Right renal pelvis (tissue), 4 donors: ENCODE measurements at places on chromosomes 7 and 10.

GRCh38 chr10:5412277-5412941 is at the start of gene NET1:
NET1 (plus strand) TSS chr10:5412557; CDS start chr10:5412693, 136 bp downstream.
- DNase-seq = peak; percentile 77

GRCh38 chr10:50417486-50417885 is 166.2 kb upstream of the ASAH2 start:
- DNase-seq = no peak

DNA sequence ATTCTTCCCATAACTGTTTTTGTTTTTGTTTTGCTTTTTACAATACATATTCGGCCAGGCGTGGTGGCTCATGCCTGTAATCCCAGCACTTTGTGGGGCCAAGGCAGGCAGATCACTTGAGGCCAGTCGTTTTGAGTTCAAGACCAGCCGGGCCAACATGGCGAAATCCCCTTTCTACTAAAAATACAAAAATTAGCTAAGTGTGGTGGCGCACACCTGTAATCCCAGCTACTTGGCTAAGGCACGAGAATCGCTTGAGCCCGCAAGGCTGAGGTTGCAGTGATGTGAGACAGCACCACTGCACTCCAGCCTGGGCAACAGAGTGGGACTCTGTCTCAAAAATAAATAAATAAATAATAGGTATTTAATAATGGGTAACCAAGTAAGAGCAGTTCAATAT is 2.3 kb downstream of the TM9SF3 start:
- no peak for DNase-seq

GRCh38 chr7:110943701-110944345 is 147.1 kb upstream of the LRRN3 start:
- no peak for DNase-seq

- peak; percentile 96 for DNase-seq
Observed at GRCh38 chr10:101060036-101060950, 1.5 kb upstream of the KAZALD1 start.

GRCh38 chr10:12160664-12161063 is 31.2 kb downstream of the SEC61A2 start:
- no peak for DNase-seq

DNA sequence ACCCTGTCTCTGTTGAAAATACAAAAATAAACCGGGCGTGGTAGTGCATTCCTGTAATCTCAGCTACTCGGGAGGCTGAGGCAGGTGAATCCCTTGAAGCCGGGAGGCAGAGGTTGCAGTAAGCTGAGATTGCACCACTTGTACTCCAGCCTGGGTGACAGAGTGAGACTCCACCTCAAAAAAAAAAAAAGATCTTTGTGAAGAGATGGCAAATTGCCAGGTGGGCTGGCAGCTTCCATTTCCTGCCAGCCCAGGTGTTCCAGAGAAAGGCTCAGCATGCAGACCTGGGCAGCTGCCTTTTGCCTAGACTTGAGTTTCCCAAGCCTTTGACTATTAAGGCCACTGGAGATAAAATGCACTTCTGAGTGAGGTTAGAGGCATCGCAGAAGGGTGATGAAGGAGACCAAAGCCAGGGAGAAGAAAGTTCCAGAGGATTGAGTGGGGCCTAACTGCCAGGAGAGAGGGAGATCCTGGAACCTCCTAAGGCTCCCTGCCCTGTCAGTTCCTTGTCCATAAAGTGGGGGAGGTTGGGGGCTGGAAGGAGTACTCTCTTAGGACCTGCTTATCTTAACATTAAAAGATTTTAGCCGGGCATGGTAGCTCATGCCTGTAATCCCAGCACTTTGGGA is 10.0 kb upstream of the DDIT4 start:
- DNase-seq = no peak

GRCh38 chr7:48009257-48009656 is 19.6 kb downstream of the SUN3 start:
- DNase-seq = no peak

DNA sequence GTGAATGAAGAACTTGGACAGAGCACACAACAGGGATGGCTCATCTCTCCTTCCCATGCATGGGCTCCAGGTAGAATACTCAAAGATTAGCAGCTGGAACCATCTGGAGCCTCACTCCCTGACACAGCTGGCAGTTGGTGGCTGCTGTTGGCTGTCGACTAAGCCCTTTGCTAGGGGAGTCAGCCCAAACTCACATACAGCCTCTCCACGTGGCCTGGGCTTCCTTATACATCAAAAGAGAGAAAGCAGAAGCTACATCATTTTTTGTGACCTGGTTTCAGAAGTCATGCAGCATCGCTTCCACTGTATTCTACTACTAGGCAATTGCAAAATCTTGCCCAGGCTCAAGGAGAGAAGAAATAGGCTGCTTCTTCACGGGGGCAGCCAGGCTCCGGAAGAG is 24.4 kb downstream of the ASNS start:
- no peak for DNase-seq

- DNase-seq = no peak
Observed at GRCh38 chr10:89471110-89471809, 56.9 kb downstream of the IFIT5 start.
